Esophagus squamous epithelium (tissue), 5 donors: ENCODE measurements at places on chromosomes 6 and 20.

- no peak for DNase-seq
Measured at GRCh38 chr20:62362991-62363919, 3.9 kb downstream of the LAMA5 start.

DNA sequence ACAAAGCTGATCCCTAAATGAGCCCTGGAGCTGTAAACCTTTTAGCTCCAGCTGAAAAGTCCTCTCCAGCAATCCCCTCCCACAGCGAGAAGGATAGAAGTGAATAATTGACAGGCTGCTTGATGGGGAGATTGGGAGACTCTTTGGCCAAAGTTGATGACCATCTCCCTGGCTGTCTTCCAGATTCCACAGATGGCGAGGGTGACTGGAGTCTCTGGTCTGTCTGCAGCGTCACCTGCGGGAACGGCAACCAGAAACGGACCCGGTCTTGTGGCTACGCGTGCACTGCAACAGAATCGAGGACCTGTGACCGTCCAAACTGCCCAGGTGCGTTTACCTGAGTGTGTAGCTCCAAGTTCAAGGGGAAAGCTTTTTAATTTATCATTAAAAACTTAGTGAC is 67.3 kb downstream of the ISM1 start:
- no peak for DNase-seq

DNA sequence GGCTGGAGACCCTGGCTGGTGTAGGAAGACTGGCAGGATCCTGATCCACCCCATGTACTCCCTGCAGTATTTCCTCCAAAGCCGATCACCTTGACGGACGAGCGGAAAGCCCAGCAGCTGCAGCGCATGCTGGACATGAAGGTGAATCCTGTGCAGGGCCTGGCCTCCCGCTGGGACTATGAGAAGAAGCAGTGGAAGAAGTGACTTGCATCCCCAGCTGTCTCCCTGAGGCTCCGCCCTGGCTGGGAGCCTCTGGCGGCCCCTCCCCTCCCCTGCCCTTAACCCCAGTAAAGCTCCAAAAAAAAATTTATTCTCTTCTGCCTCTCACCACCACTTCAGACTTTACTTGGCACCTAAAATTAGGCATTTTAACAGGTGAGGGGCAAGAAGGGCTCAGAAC is 7.0 kb downstream of the COX4I2 start:
- no peak for DNase-seq

GRCh38 chr6:68756454-68757375 is 121.6 kb downstream of the ADGRB3 start:
- no peak for DNase-seq

GRCh38 chr6:85496009-85496579 is 46.2 kb downstream of the NT5E start:
- no peak for DNase-seq

DNA sequence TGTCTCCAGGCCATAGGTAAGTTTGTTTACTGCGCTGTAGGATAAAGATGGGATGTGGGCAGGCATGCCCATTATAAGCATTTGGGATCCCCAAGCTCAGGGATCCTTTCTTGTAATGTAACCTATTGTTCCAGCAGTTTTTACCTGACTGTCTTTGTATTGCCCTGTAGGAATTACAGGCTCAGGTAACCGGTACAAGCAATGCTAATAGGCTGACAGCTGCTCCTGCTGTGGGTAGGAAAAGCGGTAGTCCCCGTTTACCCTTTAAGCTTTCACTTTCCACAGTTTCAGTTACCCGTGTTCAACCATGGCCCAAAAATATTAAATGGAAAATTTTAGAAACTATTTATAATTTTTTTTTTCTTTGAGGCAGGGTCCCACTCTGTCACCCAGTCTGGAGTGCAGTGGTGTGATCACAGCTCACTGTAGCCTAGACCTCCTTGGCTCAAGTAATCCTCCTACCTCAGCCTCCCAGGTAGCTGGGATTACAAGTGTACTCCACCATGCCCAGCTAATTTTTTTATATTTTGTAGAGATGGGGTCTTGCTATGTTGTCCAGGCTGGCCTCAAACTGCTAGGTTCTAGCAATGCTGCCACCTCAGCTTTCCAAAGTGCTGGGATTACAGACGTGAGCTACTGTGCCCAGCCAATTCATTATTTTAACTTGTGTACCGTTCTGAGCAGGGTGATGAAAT is 108.6 kb downstream of the CDYL start:
- no peak for DNase-seq

DNA sequence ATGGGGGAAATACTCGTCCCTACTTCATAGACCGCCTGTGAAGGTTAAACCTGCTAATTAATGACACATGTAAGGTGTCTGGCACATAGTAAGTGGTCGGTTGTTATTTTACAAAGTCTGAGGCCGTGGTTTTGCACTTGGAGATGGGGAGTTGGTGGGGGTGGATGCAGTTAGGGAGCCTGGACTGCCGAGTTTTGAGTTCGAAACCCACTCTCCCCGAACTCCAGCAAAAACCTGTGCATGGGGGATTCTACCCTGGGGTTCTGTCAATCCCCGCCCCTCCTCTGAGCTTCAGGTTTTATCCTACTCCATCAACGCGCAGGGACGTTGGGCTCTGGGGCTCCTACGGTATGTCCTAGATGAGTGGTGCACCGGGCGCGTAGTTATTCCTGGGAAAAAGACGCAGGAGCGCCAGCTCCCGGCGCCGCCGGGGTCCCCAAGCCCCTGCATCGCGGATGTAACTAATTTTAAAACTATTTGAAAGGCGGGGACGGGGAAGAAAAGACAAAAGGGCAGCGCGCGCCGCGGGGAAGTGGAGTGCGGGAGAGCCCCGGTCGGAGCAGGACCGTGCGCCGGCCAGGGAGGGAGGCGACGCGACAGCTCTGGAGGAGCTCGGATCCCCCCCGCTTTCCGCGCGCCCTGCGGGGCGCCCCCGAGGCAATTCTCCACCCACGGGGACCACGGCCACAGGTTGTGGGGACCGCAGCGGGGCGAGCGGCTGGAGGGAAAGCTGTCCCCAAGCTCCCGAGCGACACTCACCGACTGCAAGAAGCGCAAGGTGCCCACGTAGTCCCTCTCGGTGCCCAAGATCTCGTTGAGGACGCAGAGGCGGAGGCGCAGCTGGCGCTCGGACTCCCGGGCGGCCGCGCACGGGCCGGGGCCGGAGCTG is 672 bp downstream of the PREX1 start:
- no peak for DNase-seq

GRCh38 chr6:141452354-141452686 is 680.4 kb upstream of the GJE1 start:
- DNase-seq: no peak
